ENCODE measurements at places on chromosomes 6 and 20. TPM values are rescaled to one million over a fixed set of nuclear protein-coding genes. Genes with fewer than 3 reads are reported as not detected.

DNA sequence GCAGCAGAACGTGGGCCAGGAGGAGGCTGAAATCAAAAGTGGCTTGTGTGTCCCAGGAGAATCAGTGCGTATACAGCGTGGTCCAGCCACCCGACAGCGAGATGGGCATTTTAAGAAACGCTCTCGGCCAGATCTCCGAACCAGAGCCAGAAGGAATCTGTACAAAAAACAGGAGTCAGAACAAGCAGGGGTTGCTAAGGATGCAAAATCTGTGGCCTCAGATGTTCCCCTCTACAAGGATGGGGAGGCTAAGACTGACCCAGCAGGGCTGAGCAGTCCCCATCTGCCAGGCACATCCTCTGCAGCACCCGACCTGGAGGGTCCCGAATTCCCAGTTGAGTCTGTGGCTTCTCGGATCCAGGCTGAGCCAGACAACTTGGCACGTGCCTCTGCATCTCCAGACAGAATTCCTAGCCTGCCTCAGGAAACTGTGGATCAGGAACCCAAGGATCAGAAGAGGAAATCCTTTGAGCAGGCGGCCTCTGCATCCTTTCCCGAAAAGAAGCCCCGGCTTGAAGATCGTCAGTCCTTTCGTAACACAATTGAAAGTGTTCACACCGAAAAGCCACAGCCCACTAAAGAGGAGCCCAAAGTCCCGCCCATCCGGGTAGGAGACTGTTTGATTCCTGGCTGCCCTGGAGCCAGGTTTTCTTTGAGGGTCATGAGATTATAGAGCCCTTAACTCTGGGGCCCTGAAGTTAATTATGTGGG, 75.3 kb downstream of the ASXL1 start:
- no peak for DNase-seq

- no peak for DNase-seq
Measured at GRCh38 chr20:11222243-11222642, 548.4 kb upstream of the JAG1 start.

- no peak for DNase-seq
Measured at GRCh38 chr6:13511913-13512717, 24.7 kb upstream of the GFOD1 start.

GRCh38 chr6:2197984-2198383, 47.4 kb downstream of the GMDS start:
- DNase-seq, result no peak

GRCh38 chr6:144365271-144365670, 80.1 kb downstream of the UTRN start:
- DNase-seq, result no peak

- DNase-seq, result no peak
Measured at GRCh38 chr6:7184502-7184901, 76.7 kb downstream of the RREB1 start.

GRCh38 chr6:68777956-68778355, 142.9 kb downstream of the ADGRB3 start:
- no peak for DNase-seq

GRCh38 chr6:12892151-12892550, 175.6 kb downstream of the PHACTR1 start:
- no peak for DNase-seq

DNA sequence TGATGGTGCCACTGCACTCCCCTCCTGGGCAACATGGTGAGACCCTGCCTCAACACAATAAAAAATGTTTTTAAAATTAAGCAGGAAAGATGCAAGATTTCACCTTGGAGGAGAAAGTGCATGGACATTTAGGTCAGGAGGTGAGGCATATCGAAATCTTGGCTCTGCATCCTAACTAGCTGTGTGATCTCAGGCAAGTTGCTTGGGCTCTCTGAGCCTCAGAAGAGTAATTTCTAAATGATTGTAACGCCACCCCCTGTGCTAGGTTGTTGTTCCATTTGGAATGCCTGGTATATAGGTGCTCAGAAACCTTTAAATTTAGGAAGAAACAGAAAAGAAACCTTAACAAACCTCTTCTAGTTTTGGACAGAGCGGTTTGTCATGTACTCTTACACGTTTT, 35.9 kb upstream of the C20orf144 start:
- no peak for DNase-seq

DNA sequence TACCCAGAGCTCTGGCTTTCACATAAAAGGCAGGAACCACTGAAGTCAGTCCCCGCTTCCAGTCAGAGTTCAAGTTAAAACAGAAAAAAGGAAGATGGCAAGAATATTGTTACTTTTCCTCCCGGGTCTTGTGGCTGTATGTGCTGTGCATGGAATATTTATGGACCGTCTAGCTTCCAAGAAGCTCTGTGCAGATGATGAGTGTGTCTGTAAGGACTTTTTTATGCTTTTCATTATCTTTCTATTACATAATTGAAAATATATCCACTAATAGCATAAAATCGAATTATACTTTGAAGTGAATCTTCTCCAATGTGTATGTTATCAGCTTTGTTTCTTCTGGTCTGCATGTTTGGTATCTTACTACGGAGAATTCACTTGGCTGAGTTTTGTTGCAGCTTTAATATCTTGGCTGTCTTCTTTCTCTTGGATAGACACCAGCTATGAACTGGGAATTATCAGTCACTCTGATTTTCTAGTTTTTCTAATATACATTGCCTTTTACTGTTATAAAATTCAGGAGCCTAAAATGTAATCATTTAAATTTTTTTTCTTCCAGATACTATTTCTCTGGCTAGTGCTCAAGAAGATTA, at the start of gene OTOR:
OTOR (plus strand) TSS at position 51 of the 593 bp plus-strand sequence; CDS start at position 95, 44 bp downstream.
- no peak for DNase-seq

GRCh38 chr6:41626917-41627316, 11.4 kb upstream of the MDFI start:
- DNase-seq, result no peak

DNA sequence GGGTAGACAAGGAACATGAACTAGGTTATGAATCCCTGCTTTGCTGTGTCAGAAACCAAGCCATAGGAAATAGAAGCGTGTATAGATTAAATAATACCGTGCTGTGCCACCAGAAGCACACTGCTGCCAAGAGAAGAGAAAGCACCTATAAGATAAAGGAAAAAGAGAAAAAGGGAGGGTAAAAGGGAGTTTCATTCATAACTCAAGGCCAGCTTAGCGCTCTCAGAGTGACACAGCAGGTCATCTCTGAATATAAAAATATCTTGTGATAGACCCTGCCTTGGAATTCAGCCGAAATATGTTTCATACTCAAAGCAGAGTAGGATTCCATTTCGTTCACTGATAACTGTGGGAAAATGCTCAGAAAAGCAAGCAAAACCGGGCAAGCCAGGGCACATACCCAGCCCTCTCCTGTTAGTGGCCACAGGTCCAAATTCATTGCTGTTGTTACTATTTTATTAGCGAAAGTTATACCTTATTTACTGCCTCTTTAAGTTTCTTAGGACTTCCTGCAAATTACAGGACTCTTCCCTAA, 8.7 kb downstream of the JAG1 start:
- DNase-seq, result no peak

DNA sequence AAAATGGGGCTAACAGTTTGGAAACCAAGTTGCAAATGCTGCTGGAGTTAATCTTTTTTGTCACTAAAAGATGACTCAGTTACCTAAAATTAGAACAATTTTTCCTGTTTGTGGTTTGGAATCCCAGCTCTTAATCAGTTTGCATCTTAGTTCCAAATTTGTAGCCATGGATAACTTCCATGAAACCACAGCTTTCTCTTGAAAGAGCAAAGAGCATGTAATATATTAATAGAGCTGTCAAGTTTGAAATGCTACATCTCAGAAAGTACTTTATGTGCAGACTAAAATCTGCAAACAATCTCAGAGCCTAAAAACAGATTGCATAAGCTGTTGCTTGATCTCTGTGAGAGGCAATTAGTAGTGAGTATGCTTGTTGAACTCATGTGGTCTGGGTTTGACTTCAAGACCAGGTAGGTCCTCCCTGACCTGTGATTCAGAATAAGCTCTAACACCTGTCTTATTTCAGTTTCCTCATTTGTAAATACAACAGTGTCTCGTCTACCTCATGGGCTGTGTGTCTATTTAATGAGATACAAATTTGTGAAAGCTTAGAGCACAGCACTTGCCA, 23.5 kb downstream of the DHX35 start:
- no peak for DNase-seq

- DNase-seq, result no peak
Measured at GRCh38 chr6:119333707-119334295, 15.8 kb downstream of the MAN1A1 start.

The ZC3H12D gene
- total RNA-seq, result 0.24 TPM

The TLDC2 gene
- total RNA-seq, result not detected

The C6orf58 gene
- not detected for total RNA-seq

The GZF1 gene
- total RNA-seq, result 23.0 TPM

The HCRTR2 gene
- not detected for total RNA-seq

The DYNLRB1 gene
- 142 TPM for total RNA-seq

The CDSN gene
- total RNA-seq, result not detected

The REM1 gene
- total RNA-seq, result 1.1 TPM

The TRIM40 gene
- total RNA-seq, result not detected

The CLIC5 gene
- 97.0 TPM for total RNA-seq

The TEAD3 gene
- total RNA-seq, result 14.1 TPM
